DMS79 treated with DMSO at 0.1 percent for 48 hours (cell line): ENCODE measurements at places on chromosomes 6 and 20.

GRCh38 chr20:12305188-12305950 is 387.7 kb downstream of the BTBD3 start:
- no peak for DNase-seq

GRCh38 chr6:108562503-108562993 is 1.8 kb downstream of the FOXO3 start:
- peak; percentile 22 for DNase-seq

DNA sequence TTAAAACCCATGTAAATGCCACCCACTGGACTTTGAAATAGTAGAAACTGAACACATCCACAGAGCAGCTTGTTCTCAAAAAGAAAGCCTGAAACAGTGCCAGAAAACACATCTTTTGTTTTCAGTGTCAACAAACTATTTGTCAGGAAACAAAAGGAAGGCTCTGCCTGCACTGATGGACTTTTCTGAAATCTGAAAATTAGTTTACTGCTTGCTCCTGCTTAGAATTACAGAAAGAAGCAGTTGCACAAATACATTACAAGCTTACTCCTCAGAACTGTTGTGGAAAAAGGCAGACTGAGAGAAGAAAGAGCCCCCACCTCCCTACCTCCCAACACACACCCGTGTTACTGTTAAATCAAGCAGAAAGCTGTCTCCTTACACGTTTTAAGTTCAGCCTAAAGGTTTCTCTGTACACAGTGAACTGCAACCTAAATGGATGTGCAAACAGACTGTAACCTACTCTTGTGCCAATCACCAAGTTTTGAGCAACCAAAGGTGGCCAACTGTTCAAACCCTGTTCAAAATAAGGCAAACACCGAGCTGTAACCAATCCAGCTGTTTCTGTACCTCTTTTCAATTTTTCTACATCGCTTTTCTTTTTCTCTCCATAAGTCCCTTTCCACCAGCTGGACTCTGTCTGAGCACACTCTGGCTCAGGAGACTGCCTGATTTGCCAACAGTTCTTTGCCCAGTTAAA is 43.7 kb downstream of the FRK start:
- DNase-seq = no peak

- DNase-seq = no peak
Observed at GRCh38 chr6:38136547-38136946, 317.0 kb downstream of the ZFAND3 start.

DNA sequence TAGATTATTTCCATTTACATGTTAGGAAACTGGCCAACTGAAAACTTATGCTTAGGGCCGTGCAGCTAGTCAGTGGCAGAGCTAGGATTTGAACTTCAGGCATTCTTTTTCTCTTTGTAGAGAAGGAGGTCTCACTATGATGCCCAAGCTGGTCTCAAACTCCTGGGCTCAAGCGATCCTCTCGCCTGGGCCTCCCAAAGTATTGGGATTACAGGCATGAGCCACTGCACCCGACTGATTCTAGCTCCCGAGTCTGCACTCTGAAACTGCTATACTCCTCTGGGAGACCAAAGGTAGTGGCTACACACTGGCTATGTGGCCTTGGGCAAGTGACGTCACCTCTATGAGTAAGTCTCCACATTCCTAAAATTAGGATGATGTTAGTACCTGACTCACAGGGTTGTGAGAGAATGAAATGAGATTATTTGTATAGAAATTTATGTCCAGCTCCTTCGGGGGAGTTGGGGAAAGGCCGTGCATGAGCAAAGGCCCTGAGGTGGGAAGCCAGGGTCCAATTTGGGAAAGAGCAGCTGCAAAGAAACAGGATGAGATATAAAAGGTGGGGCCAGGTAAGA is 6.4 kb downstream of the PLTP start:
- DNase-seq = no peak

GRCh38 chr6:3425574-3425973 is 31.3 kb downstream of the SLC22A23 start:
- no peak for DNase-seq

GRCh38 chr20:17541996-17542395 is 10.8 kb upstream of the BFSP1 start:
- DNase-seq = no peak

DNA sequence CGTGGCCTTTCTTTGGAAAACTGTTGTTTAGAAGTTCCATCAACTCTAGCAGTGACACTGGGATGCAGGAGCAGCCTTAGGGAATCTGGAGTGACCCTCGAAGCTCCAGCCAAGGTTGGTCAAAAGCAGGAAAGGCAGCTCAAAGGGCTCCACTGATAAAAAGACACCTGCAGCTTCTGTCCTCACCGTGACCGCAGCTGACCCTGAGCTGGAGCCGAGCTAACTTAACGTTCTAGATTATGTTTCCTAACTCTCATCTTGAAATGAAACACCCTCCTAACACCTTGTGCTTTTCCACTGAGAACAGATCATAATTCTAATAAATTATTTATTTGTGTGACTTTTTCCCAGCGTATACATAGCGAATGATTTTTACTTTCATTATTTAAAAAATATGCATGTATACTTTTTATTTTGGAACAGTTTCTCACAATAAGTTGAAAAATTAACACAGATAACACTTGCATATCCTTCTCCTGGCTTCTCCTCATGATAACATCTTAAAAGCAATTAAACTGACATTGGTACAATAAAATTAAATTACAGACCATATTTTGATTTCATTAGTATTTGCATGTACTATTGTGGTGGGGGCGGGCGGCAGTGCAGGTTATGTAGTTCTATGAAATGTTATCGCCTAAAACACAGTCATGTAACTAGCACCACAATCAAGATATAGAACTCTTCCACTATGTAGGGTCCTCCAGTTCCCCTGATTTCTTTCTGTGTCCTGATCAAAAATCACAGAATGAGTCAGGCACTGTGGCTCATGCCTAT is 116.1 kb downstream of the MOXD1 start:
- no peak for DNase-seq

DNA sequence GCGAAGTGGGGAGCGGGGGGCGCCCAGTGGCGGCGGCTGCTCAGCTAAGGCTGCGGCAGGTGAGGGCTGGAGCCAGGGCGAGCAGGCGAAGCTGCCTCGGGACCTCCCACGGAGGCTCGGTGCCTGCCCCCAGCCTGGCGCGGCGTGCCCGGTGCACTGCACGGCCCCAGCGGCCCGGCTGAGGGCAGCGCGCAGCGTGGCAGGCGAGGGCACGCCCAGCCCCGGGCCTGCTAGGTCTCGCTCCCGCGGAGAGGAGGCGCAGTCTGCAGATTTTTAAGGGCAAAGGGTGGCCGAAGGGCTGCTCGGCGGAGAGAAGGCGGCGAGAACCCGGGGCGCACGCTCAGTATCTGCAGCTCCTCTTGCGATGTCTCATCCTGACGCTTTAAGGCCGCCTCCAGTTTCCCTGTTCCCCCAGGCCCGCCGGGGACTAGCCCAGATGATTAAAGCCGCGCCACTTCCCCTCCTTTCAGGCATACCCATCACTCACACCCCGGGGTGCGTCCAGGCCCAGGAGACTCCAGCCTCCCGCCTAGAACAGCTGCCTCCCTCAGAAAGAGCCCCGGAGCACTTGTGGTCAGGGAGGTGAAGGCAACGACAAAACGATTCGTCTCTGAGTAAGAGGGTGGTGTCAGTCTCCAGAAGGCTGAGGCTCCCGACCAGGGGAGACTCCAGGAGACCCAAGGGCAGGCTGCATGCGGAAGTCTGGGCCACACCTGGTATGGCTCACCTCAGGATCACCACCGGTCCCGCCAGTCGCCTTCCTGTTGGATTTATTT is at the start of gene FERMT1:
Gene FERMT1, minus strand, starts transcription at position 158 of the 776 bp plus-strand sequence. CDS start 3,476 bp downstream, outside the sequence.
- no peak for DNase-seq

DNA sequence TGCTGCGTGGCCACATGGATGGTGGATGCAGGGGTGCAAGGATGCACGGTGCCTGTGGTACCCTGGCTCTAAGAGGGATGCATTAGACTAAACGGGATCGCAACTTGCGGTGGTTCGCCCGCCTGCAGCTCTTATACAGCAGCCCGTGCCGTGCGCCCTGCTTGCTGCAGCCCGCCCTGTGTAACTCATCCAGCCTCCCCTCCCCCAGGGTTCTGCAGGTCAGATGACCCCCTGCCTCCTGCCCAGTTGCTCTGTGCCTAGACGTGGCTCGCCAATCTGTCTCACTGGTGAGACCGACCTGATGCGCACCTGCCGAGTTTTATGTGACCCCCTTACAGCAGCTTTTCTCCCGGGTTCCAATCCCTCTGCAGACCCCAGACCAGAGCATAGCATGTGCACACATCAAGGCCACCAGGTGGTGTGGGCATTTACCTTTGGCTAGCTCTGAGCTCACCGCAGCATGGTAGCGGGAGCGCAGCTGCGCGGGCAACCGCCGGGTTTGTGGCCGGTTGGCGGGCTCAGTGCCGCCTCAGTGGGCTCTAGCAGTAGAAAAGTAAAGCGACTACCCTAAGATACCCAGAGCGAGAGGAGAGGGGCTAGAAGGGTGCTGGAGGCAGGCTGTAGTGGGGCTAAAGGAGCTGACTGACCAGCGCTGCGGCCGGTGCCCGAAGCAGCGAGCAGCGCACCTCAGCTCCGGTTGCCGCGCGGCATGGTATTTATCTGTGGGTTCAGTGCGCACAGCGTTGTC is 693 bp upstream of the GNAS-AS1 start:
- no peak for DNase-seq

GRCh38 chr6:12066297-12066696 is 54.2 kb downstream of the HIVEP1 start:
- no peak for DNase-seq

DNA sequence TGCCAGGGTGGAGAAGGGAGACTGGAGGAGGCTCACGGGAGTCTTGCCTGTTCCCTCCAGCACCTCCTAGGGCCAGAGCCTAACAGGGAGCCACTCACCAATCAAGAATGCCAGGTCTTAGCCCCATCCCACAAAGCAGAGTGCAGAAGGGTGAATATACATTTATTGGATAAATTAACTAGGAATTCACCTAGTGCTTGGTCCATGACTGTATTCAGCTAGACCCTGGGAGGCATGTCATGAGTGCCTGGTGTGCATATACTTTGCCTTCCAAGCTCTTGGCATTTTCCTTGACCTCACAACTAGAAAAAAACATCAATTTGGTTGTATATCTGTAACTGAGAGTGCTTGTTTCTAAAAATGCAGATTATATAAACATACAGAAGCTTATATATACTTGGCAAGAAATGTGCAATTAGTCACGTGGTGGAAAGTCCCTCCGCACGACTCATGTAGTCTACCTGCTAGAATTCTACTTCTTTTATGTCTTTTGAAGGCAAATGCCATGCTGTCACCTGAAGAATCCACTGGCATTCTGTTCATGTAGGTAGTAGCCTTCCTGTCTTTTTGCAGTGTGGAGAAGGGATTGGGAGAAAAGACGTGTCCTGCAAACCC is 991.0 kb downstream of the KIF16B start:
- no peak for DNase-seq

DNA sequence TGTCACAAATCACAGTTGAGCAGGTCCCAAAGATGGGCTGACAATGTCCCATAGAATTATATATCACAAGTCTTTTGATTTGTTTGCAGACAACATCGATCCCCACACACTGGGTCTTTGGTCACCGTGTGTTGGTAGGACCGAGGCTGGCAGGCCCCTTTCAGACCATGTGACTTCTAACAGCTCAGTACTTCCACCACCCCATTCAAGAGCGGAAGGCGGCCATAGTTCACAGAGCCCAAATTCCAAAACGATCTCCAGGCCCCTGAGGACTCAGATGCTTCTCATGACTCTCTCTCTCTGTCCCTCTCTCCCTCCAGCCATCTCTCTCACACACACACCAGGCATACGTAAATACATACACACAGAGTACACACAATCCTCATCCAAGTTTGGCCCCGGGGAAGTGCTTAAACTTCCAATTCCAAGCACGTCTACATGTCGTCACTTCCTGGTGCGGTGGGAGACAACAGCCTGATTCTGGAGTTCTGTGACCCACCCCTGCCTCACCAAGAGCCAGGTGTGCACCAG is 155.9 kb upstream of the INSM1 start:
- DNase-seq = peak; percentile 81

GRCh38 chr6:34150766-34151165 is 4.9 kb upstream of the GRM4 start:
- no peak for DNase-seq

- DNase-seq = no peak
Observed at GRCh38 chr6:148591656-148592055, 155.2 kb upstream of the UST start.

GRCh38 chr6:71486461-71486860 is 197.8 kb downstream of the OGFRL1 start:
- no peak for DNase-seq

DNA sequence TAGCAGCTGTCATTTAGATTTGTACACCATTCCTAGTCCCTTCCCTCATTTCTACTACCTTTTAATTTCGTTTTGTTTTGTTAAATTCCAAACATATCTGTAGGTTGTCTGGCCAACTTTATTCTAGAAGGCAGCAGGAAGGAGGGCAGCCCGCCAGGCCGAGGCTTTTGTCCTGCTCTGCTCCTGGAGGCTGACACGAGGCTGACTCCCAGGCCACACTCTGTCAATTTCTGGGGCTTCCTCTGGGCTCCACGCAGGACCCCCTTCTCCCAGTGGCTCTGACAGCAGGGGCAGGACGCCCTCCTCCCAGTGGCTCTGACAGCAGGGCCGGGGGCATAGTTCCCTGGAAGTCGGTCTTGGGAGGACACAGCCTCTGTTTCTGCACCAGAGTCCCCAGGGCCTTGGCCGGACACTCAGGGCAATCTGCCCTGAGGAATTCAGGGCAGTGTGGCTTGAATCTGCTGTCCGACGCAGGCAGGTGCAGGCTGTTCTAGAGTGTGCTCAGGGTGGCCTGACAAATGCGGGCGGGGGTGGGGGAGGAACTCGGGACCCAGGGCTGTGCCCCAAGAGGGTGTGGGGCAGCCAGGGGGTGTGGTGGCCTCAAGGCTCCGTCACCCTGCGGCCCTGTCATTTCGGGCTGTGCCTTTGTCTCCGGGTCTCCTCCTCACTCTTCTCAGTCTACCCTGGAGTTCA is 11.8 kb downstream of the SMOC2 start:
- no peak for DNase-seq
